ENCODE measurements at places on chromosomes 11 and 22. TPM values are rescaled to one million over a fixed set of nuclear protein-coding genes. Genes with fewer than 3 reads are reported as not detected.

GRCh38 chr22:36288571-36289405 is 35.9 kb downstream of the APOL1 start:
- no peak for DNase-seq

DNA sequence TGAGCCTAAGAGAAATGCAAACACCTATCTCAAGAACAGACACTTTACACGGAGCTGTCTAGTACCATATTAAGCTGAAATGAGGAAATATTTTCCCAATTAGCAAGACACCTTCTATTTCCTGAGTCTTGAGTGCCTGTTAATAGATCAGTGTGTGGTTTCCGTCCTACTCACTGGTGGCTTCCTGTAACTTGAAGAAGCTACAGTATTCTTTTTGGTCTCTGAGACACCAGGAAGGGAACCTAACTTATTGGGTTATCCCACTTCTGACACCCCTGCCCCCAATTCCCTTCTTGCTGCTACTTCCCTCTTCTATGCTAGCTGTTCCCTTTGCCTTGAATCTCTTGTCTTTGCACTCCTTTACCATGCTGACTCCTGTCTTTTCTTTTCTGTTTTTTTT is 92.7 kb downstream of the FDX1 start:
- no peak for DNase-seq

DNA sequence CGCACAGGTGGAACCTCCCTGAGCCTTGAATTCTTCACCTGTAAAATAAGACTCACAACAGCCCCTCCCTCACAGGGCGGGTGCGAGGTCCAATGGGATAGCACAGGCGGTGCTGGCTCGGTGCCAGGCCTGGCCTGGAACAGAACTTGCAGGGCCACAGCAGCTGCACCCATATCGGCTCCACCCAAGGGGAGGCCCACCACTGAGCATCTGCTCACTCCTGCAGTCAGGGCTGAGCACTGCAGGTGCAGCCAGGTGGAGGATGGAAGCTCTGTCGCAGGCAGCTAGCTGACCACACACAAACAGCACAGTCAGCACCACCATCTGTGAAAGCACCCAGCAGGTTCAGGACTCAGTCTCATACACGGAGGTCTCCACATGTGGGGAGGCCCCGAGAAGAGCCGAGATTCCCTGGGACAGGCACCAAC is 19.6 kb downstream of the VPS37C start:
- DNase-seq: no peak

DNA sequence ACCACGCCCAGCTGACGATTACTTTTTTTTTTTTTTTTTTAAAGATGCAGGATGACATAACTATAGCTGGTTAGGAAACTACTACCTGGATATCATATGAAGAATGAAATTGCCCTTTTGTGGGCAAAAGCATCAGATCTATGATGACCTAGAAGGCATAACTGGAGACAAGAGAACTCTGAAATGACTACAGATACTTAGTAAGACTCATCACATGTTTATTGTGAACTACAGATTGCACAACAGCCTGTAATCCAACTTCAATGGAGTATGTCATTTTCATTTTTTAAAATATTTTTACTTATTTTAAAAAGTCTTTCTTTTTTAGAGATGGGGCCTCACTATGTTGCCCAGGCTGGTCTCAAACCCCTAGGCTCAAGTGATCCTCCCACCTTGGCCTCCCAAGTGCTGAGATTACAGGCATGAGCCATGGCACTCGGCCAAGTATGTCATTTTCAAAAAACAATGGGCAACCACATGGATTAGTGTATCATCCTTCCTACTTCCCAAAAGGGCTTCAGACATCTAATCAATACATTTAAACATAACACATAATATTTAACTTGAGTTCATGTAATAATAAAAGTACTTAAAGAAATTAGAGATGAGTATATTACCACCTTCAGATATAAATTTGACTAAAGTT is 3.3 kb downstream of the MTMR2 start:
- no peak for DNase-seq

DNA sequence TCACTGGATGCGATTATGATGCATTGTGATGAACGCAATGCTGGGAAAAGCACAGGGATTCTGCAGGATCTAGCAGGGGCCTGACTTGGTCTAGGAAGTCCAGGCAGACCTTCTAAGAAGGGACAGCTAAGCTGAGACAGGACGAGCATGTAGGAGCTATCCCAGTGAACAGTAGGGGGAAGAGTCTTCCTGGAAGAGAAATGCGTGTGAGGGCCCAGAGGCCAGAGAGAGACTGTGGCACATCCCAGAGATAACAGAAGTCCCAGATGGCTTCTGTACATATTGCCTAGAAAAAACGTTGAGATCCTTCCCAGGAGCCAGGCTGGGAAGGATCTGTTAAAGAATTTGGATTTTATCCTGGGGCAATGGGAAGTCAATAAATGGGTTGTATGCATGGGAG is 24.6 kb downstream of the RCN1 start:
- no peak for DNase-seq

DNA sequence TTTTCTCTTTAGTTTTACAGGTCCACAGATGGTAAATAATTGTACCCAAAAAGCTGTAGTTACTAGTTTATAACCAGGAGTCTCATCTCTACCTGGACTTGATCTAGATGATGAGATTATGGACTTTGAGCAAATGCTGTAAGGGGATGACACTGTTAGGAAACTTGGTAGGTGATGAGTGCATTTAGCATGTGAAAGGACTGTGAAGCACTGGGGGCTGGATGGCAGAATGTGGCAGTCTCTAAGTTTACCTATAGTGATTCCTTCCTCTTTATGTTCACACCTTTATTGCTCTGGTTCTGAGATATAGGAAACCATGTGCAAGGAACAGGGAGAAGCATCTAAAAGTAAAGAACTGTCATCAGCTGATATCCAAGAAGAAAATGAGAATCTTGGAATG is 230.7 kb upstream of the CHORDC1 start:
- DNase-seq: no peak

Gene GLYATL1B
- total RNA-seq: not detected

Gene RIMBP3B
- 3.9 TPM for total RNA-seq

Gene DSCAML1
- 0.15 TPM for total RNA-seq

Gene OR51E2
- total RNA-seq: not detected
